ENCODE measurements at places on chromosomes 13 and 19.

DNA sequence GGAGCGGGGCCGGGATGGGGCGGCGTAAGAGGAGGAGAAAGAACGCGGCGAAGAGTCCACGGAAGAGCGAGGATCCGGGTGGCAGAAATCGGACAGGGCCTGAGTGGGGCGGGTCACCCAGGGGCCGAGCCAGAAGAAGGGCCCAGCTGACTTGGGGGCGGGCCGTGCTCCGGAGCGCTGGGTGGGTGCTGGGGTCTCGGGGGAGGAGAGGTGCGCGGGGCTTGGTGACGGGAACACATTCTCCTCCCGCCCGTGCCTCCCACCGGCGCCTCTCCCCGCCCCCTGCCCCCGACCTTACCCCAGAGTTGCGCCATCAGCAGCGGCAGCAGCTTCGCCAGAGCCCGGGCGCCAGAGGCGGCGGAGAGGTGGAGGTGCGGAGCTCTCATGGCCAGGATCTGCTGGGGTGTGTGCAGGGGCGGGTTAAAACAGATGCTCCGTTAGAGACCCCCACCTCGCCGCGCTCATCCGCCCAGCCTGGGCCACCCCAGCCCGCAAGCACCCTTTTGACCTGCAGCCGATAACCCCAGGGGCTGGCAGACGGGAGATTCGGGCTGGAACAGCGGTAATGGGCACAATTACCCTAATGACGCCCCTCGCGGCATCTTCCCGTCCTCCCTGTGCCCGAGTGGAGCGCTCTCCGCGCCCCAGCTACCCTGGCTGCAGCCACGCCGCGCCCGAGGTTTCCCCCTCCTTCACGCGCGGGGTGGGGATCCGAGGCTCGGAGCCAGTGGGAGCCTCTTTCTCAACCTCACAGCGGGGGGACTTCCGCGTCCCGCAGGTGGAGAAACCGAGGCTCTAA lies 565 bp downstream of the KLK10 start:
- no peaks in the 10 kb centered on the region for H3K4me1 ChIP-seq
- no peaks in the 10 kb centered on the region for H3K27me3 ChIP-seq
- H3K36me3 ChIP-seq, result no peaks in the 10 kb centered on the region
- H3K27ac ChIP-seq, result no peak overlapping the region

GRCh38 chr13:24563087-24563486 lies 50.5 kb upstream of the PARP4 start:
- H3K4me1 ChIP-seq, result no peaks in the 10 kb centered on the region
- no peaks in the 10 kb centered on the region for H3K27me3 ChIP-seq
- H3K27ac ChIP-seq, result no peak overlapping the region
- no peaks in the 10 kb centered on the region for H3K36me3 ChIP-seq
- DNase-seq, result no peak

GRCh38 chr13:73364736-73365135 lies 305.9 kb downstream of the KLF5 start:
- H3K4me3 ChIP-seq, result no peak overlapping the region
- H3K27ac ChIP-seq, result no peak overlapping the region
- H3K4me1 ChIP-seq, result no peaks in the 10 kb centered on the region

DNA sequence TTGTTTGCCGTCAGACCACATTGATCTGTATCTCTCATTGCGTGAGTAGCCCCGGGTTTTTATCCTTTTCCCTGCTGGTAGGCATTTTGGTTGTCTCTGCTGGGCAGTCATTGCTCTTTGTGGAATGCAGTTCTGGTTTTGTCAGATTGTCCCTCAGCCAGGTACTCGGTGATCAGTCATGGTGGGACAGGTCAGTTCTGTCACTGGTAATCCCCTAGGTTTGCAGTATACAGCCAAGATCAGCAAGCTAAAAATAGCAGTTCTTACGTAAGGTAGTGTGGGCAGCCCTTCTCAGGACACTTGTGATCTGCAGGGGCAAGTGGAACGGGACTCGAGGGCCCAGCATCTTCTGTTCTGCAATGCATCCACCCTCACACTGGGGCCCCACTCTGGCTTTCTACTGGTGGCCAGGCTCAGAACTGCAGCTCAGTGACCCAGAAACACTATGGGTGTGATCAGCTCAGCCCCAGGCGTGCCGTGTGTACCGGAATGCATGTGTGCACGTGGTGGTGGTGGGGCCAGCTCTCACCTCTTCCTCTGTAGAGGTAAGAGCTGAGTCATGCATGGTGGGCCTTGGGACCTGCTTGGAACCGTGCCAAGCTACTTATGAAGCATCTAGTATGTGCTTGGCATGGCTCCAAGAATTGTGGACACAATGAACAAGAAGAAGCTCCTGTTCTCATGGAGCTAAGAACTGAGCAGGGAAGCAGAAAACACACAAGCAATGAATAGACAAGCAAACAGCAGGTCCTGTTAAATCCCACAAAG lies 6.3 kb downstream of the PLEKHF1 start:
- peak; percentile 79 for DNase-seq
- H3K4me3 ChIP-seq, result no peak overlapping the region
- no peaks in the 10 kb centered on the region for H3K27me3 ChIP-seq

- no peaks in the 10 kb centered on the region for H3K4me1 ChIP-seq
- DNase-seq, result no peak
- no peak overlapping the region for H3K27ac ChIP-seq
- H3K36me3 ChIP-seq, result peaks cover 6% of the 10 kb centered on the region
These were observed 137.4 kb downstream of the VWA8 start for GRCh38 chr13:41823476-41823875.

- no peak for DNase-seq
- no peaks in the 10 kb centered on the region for H3K4me1 ChIP-seq
- H3K27me3 ChIP-seq, result no peaks in the 10 kb centered on the region
- H3K36me3 ChIP-seq, result peaks cover 71% of the 10 kb centered on the region
These were observed 9.7 kb downstream of the MAP2K2 start for GRCh38 chr19:4114181-4114580.

GRCh38 chr19:34454091-34454490 lies 25.9 kb downstream of the UBA2 start:
- peaks cover 41% of the 10 kb centered on the region for H3K4me1 ChIP-seq
- DNase-seq, result no peak
- peak overlapping the region; percentile 74 for H3K27ac ChIP-seq

DNA sequence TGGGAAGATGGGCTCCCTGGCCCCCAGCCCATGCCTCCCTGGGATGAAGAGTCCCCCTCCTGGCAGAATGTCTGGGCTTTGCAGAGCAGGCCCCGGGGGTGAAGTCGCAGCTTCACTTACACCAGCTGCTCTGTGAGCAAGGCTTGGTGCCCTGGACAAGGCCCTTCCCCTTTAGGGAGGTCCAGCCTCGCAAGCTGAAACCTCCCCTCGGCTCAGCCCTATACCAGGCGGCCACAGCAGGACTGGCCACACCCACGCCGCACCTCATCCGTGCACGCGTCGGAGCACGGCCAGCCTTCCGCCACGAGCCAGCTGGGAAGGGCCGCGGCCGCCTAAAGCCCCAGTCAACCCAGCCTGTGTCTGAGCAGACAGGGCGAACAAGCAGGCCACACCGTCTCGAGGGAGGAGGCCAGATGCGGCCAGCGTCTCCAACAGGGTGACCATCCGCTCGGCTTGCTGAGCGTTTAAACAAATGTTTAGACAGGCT lies 83.2 kb upstream of the MCF2L start:
- peaks cover 15% of the 10 kb centered on the region for H3K36me3 ChIP-seq
- H3K27me3 ChIP-seq, result no peaks in the 10 kb centered on the region
- H3K4me1 ChIP-seq, result no peaks in the 10 kb centered on the region
- no peak overlapping the region for H3K27ac ChIP-seq
- peak overlapping the region; percentile 21 for H3K4me3 ChIP-seq

DNA sequence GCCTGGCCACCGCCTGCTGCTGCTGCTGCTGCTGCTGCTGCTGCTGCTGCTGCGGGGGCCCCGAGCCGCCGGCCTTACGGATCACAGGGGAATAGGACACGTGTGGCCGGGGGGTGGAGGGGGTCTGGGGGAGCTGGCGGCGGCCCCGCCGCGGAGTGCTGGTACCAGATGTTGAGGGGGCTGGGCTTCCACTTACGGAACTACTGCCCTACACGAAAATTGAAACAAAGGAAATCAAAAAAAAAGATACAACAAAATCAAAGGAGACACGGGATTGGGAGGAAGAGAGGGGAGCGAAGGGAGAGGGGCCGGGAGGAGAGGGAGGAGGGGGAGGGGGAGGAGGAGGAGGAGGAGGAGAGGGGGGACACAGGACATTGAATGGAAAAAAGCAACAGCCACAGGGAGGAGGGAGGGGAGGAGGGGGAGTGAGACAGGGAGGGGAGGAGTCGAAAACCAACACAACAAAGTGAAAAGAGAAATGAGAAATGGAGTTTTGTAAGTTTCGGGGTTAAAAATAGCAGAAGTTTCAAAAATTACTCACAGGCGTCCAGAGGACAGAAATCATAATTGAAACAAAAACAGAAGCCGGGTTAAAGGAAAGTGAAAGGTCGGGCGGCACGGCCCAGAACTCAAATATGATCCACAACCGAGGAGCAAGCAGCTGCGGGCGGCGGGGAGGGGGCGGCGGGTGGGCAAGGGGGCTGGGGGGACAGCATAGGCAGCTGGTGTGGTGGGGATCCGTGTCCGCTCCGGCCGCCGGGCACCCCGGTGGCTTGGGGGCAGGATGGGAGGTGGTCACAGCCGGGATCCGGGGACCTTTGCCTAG lies 57.8 kb downstream of the IER2 start:
- DNase-seq, result peak; percentile 80
- peak overlapping the region; percentile 80 for H3K4me3 ChIP-seq
- peaks cover 9% of the 10 kb centered on the region for H3K4me1 ChIP-seq
- peak overlapping the region; percentile 85 for H3K27ac ChIP-seq

GRCh38 chr13:54709546-54709945 lies 1680.9 kb downstream of the OLFM4 start:
- no peak for DNase-seq
- H3K27ac ChIP-seq, result no peak overlapping the region
- H3K27me3 ChIP-seq, result no peaks in the 10 kb centered on the region
- H3K4me3 ChIP-seq, result no peak overlapping the region

GRCh38 chr19:51901860-51902259 lies 3.0 kb downstream of the ZNF649 start:
- no peak overlapping the region for H3K27ac ChIP-seq
- no peaks in the 10 kb centered on the region for H3K4me1 ChIP-seq
- H3K4me3 ChIP-seq, result no peak overlapping the region
- no peaks in the 10 kb centered on the region for H3K27me3 ChIP-seq
- peaks cover 50% of the 10 kb centered on the region for H3K36me3 ChIP-seq

GRCh38 chr19:45344621-45345505 lies 4.3 kb downstream of the KLC3 start:
- H3K4me3 ChIP-seq, result no peak overlapping the region
- no peak for DNase-seq
- peaks cover 5% of the 10 kb centered on the region for H3K4me1 ChIP-seq
- no peaks in the 10 kb centered on the region for H3K36me3 ChIP-seq

DNA sequence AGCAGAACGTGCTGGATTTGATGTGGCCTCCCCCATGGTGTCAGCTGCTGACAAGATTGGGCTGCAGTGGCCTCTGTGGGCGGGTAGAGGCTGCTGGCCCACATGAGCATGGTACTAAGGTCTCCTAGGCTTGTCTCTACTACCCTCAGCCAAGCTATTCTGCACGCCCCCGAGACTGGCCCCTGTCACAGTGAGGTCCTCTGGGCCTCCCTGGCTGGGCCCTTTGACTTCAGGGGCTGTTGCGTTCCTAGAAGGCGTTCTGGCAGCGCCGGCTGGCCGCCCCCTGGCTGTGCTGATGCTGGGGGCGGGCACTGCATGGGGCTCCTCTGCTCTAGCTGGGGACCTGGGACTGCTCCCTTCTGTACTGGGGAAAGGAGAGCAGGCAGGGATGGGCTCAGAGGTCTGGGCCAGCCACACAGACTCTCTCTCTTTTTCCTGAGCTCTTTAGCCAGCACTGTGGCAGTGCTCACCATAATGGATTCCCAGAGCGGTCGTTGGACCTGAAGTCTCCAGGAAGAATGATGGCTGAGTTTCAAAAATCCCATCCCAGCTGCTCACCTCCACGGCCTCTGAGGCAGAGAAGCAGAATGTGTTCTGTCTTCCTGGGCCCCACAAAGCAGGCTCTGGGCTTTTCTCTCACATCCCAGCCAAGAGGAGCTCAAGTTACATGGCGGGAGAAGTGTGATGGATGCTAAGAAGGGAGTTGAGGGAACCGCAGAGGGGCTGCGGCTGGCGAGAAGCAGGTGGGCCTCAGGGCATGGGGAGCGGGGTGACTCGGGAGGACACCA lies 32.3 kb downstream of the TSSK6 start:
- no peak overlapping the region for H3K4me3 ChIP-seq
- H3K4me1 ChIP-seq, result peaks cover 1% of the 10 kb centered on the region
- no peak for DNase-seq
- no peaks in the 10 kb centered on the region for H3K36me3 ChIP-seq
- no peaks in the 10 kb centered on the region for H3K27me3 ChIP-seq

DNA sequence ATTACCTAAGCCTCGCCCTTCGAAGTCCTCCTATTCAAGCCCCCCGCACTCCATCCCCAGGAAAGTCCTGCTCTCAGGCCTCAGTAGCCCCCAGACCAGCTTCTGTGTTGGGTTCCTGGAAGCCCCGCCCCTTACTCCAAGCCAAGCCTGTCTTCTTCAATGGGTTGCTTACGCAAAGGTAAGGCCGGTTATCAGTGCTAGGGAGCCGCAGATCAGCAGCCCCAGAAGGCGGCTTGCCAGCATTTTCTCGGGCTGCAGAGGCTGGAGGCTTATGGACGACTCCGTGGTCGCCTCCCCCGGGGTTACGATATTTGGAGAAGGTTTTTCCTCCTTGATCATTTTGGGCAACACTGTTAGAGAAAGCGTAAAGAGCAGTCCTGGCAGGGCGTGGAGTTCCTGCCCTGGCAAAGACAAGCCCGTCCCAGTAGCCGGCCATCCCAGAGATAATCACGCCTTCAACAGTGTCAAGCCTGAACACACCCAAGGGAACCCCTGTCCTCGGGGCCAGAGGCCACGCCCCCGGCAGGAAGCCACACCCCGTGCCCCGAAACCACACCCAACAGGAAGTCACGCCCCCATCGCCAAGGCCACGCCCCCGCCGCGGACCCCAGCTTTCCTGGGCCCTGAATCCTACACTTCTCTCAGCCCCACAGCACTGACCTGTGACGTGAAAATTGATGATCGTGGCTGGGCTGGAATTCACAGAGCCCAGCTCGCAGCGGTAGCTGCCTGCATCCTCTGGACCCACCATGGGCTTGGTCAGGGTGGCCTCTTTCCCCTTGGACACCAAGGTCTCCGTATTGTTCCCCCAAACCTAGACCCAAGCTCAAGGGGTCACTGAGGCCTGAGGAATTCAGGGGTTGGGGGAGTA lies 954 bp upstream of the RASIP1 start:
- DNase-seq, result no peak
- H3K4me3 ChIP-seq, result no peak overlapping the region
- H3K4me1 ChIP-seq, result peaks cover 9% of the 10 kb centered on the region
- no peaks in the 10 kb centered on the region for H3K27me3 ChIP-seq
- no peaks in the 10 kb centered on the region for H3K36me3 ChIP-seq

GRCh38 chr13:59391696-59392095 lies 772.0 kb downstream of the DIAPH3 start:
- H3K36me3 ChIP-seq, result no peaks in the 10 kb centered on the region
- no peaks in the 10 kb centered on the region for H3K4me1 ChIP-seq
- H3K27me3 ChIP-seq, result no peaks in the 10 kb centered on the region
